ENCODE measurements at places on chromosomes 16 and 17.

DNA sequence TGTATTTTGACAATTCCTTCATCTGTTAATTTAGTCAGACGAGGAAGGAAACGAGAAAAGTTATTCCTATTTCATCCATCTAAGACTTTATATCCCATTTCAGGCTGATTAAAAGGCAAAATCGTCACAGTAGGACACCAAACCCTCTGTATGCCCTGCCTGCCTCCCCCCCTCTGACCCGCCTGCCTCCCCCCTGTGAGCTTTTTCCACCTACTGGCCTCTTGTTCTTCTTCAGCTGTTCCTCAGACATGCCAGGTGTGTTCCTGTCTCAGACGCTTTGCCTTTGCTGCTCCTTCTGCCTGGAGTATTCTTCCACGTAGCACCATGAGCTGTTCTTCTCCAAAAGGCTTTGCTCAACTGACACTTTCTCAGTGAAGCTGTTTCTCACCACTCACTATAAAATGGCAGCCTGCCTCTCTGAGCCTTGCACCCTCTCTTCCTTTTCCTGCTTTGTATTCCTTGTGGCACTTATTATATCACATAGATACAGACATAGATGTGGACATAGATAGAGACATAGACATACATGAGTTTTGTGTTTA lies 723.4 kb downstream of the MAF start:
- DNase-seq: no peak

- no peak for DNase-seq
Observed at GRCh38 chr16:17154981-17155380, 315.8 kb downstream of the XYLT1 start.

GRCh38 chr17:35693662-35694061 lies 37.8 kb upstream of the RASL10B start:
- DNase-seq: no peak

DNA sequence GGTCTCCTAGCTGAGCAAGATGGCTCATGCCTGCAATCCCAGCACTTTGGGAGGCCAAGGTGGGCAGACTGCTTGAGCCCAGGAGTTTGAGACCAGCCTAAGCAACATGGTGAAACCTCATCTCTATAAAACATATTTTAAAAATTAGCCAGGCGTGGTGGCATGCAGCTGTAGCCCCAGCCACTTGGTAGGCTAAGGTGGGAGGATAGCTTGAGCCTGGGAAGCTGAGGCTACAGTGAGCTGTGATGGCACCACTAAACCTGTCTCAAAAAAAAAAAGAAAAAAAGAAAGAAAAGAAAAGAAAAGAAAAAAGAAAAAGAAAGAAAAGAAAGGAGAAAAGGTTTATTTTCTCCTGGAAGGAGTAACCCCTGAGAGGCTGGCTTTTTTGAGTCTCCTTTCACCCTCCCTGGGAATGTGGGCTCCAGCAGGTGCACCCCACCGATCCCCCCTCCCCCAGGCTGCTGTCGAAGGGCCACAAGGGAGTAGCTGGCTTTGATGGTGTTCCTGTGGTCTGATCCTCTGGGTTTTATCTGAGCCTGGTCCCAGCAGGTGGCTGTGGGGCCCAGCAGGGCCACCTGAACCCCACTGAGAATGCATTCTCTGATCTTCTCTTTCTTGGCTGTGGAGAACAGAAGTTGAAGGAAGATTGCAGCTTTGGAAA lies 29.9 kb upstream of the TNRC6C start:
- DNase-seq: no peak

DNA sequence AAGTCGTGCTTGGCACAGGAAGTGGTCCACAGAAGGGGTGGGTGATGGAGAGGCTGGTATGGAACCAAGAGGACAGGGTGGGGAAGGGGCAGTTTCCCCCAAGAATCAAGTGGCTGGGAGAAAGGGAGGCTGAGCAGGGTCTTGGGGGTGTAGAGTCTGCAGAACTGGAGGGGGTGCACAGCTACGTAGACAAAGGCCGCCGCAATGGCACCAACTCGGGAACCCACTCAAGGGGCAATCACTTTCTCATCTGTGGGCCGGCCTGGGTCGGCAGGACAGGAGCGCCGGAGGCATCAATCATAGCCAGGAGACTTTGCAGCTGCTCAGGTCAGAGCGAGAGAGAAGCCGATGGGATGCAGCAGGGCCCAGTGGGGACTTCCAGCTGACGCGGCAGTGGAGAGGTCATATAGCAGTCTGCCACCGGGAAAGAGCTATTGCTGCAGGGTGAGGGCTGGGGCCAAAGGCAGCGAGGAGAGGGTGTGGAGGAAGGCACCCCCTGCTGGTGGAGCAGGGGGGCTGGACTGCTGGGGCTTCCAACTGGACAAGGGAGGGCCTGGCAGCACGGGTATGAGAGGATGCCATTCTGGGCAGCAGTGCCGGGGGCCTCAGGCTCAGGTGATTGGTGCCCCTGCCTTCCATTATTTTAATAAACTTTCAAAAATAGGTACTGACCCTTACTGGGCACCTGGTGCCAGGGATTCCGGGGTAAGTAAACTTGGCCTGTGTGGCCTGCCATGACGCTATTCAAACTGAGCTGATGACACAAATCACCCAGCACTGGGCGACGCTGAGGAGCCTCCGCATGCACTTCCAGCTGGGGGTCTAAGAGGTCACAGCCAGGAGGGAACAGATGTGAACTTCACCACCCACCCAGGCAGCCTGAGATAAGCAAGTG lies 52.5 kb upstream of the MTSS2 start:
- no peak for DNase-seq

DNA sequence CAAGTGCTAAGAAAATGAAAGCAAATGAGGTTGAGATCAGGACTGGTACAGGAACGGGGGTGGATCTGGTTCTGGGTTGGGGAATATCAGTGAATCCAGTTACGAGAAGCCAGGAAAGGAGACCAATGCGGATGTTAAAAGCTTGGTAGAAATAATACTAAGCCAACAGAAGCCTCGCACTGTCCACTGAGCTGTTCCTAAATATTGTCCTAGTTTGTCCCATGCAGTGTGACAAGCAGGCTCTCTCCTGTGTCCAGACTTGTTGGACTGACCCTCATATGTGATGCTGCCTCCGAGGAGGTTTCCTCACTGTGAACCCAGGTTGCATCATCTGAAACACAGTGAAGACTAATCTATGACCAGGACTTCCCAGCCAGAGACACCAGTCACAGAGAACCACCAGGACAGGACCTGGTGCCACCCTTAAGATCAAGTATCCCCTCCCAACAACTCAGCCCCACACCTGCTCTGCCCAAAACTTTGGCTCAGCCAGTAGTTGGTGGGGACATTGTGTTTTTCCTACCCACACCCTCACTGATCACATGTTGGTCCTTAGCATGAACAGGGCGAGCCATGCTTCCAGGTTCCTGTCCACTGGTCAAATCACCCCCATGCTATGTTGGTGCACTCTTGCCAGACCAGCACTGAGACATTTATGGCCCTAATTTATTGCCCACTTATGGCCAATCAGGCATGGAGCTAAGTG lies 32.7 kb upstream of the SCNN1B start:
- DNase-seq: no peak

GRCh38 chr16:48637039-48637438 lies 27.1 kb upstream of the N4BP1 start:
- no peak for DNase-seq

- no peak for DNase-seq
Observed at GRCh38 chr17:16529906-16530305, 37.9 kb upstream of the LRRC75A start.

GRCh38 chr16:84088695-84089395 lies 27.9 kb downstream of the MBTPS1 start:
- DNase-seq: peak; percentile 18

GRCh38 chr17:1843947-1844346 lies 14.1 kb downstream of the RPA1 start:
- DNase-seq: no peak

DNA sequence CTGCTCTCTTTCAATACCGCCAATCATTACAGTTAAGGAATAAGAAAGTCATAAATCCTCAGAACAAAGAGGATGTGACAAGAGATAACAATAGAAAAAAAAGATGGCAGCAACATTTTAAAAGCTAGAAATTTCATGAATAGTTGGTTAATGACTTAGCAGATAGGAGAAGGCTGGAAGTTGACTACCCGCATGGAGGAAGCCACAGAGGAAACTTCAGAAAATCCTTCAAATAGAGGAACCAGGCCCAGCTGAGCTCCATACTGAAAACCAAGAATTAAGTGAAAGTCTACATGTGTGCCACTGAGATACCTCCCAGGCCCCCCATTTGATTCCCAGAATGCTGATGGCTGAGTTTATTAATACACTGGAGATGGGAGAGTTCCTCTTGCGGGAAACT lies 109.3 kb downstream of the GSG1L start:
- no peak for DNase-seq

DNA sequence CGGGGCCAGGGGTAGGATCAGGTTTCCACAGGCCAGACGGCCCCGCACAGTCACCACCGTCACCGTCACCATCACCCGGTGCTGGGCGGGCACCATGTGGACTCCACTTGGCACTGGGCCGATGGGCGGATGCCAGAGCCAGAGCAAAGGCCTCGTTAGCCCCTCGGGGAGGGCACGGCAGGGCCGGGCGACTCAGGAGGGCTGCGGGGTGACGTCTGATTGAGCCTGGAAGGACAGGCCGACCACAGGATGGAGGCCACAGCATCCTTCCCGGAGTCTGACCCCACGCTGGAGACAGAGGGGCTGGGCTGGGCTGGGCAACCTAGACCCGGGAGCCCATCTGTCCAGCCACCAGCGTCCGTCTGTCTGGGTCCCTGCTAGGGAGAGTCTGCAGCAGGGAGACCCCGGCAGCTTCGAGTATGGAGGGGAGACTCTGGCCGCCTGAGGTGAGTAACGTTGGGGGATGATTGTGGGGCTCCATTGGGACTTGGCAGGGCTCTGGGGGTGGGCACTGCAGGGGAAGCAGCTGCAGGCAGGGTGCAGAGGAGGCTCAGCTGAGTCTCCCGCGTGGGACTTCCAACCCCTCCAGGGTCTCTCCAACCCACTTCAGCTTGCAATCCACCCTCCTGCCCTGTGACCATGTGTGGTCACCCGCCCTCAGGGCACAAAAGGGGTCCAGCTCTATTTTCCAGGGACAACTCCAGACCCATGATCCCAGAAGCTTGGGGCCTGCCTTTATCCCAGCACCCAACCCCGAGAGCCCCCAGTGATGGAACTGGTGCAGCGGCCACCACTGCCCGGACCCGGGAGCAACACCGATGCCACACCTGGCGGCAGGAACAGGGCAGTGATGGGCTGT lies 22.6 kb downstream of the SLC25A10 start:
- no peak for DNase-seq

DNA sequence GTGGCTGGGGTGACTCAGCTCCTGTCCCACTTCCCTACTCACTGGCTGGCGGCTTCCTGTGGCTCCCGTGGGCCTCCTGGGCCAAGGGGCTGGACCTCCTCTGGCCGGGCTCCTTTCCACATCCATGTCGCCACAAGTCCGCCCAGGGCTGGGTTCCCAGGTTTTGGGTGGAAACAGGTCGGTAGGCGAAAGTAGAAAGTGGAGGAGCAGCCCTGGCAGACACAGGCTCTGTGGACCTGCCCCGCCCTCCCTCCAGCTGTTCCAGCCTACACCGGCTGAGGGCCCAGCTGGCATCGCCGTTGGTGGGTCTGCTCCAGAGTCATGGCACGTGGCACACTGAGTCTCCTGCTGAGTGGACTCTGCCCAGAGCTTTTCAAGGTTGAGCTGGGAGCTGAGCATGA lies 28.7 kb downstream of the GSE1 start:
- no peak for DNase-seq

DNA sequence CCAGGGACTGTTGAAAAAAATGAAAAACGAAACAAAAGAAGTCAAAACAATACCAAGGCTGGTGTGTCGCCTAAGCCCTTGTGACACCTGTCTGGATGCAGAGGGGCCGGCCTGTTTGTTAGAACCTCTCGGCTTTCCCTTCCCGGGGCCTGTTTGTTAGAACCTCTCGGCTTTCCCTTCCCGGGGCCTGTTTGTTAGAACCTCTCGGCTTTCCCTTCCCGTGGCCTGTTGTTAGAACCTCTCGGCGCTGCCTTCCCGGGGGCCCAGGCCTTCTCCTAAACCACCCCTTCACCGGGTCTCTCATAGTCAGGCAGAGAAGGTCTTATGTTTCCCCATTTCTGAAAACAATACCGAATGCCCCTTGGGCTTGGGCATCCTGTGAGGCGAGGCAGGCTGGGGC lies 180.0 kb downstream of the BANP start:
- no peak for DNase-seq

GRCh38 chr17:57284984-57285646 lies 28.8 kb downstream of the MSI2 start:
- DNase-seq: peak; percentile 11

GRCh38 chr16:78480588-78480987 lies 381.1 kb downstream of the WWOX start:
- no peak for DNase-seq

- no peak for DNase-seq
Observed at GRCh38 chr17:68910251-68910705, 44.9 kb downstream of the ABCA8 start.

DNA sequence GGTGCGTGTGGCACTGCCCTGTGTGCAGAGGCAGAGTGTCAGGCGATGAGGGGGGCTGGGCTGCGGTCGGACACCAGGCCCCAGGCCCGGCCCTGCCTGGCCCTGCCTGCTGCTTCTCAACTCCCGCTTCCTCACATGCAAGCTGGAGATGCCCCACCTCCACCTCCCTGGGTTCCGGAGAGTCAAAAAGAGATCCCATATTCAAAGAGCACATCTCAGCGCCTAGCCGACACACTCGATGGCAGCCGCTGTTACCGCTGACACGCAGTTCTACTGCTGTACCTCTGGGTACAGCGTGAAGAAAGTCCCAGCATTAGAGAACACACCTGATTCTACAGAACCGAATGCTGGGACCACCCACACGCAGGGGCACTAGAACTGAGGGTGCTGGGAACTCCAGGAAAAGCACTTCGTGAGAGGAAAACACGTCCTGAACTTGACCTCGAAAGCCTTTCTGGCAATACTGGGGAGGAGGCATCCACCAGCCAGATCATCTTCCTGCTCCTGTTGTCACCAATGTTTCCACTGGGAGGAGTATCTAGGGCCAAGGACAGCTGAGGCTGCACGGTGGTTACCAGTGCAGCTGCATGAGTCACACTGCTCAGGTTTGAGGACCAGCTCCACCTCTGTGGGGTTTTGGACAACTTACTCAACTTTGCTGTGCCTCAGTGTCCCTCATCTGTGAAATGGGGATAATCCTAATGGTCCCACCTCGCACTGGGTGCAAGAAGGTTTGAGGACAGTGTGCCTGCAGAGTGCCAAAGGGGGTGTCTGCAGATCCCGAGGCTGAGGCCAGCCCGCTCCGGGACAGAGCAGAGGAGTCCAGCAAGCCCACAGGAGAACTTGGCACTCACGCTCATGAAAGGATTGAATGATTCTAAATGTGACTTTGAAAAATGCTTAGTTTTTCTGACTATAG lies 100.4 kb upstream of the DNAH17 start:
- DNase-seq: no peak

GRCh38 chr16:50996830-50997186 lies 154.3 kb downstream of the SALL1 start:
- DNase-seq: no peak

GRCh38 chr17:27283060-27283459 lies 10.9 kb upstream of the WSB1 start:
- no peak for DNase-seq

GRCh38 chr17:1180958-1181752 lies 1.4 kb upstream of the ABR start:
- DNase-seq: no peak

DNA sequence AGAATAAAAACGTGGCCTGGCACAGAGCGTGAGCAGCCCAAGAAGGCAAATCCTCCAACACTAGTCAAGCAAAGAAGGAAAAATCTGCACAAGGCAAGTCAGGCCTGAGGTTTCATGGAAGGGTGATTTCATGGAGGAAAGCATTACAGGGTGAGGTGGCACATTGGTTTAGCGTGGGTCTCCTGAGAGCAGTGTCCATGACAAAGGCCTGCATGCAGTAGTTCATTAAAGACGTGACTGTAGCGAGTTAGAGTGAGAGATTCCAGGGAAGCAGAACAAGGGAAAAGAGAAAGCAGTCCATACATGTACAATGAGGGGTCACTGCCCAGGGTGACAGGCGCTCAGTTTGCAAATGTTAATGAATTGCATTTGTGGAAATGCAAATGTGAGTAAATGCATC lies 285.0 kb upstream of the ERCC4 start:
- DNase-seq: no peak

All from activated CD8-positive, alpha-beta memory T cell treated with anti-CD3 and anti-CD28 coated beads for 1 hour (primary cell).